Large intestine (tissue), 12 donors: ENCODE measurements at places on chromosomes 16 and 17. TPM values are rescaled to one million over a fixed set of nuclear protein-coding genes. Genes with fewer than 3 reads are reported as not detected.
A peak's percentile ranks its signal among the peaks of the same experiment; 100 is the strongest.

PPY gene
- 0.34 TPM for polyA plus RNA-seq

CYGB gene
- 14.1 TPM for polyA plus RNA-seq

ZNF598 gene
- 28.9 TPM for polyA plus RNA-seq

- H3K4me1 ChIP-seq, result peaks cover 4% of the 10 kb centered on the region
- no peak overlapping the region for H3K27ac ChIP-seq
- H3K4me3 ChIP-seq, result peak overlapping the region; percentile 13
These were observed 34.8 kb downstream of the TIMM22 start for GRCh38 chr17:1031711-1032110.

- peaks cover 87% of the 10 kb centered on the region for H3K27me3 ChIP-seq
- no peak for DNase-seq
- no peaks in the 10 kb centered on the region for H3K4me1 ChIP-seq
- H3K27ac ChIP-seq, result no peak overlapping the region
- H3K36me3 ChIP-seq, result no peaks in the 10 kb centered on the region
These were observed 26.8 kb upstream of the HOXB13 start for GRCh38 chr17:48755356-48755755.
